ENCODE measurements at places on chromosomes 4 and X.

- no peak for DNase-seq
Measured at GRCh38 chr4:80279751-80280150, 13.3 kb downstream of the FGF5 start.

- no peak for DNase-seq
Measured at GRCh38 chr4:8150152-8151090, 8.2 kb downstream of the ABLIM2 start.

DNA sequence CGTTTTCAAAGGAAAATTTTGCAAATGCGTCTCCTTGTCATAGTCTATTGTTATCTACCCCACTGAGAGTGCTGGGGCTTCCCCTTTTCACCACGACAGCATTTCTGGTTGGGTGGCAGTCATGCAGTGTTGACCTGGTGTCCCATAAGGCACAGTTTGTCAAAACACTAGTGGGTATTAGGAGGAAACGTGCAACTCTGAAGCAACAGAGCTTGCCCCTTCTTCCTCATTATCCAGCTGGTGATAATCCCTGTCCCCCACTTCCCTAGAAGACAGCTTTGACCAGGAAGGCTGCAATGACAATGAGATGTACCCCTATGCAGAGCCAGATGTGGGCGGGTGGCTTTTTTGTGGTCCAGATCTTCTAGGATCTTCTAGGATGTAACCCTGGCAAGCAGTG is 1.8 kb downstream of the TBC1D1 start:
- DNase-seq = peak; percentile 66

- no peak for DNase-seq
Measured at GRCh38 chr4:88897180-88897579, 159.8 kb downstream of the FAM13A start.
